ENCODE measurements at places on chromosomes 11 and 22.

GRCh38 chr11:88164806-88165585 is 10.2 kb downstream of the RAB38 start:
- DNase-seq: no peak

GRCh38 chr22:48404801-48405447 is 1422.7 kb downstream of the BRD1 start:
- DNase-seq: no peak

DNA sequence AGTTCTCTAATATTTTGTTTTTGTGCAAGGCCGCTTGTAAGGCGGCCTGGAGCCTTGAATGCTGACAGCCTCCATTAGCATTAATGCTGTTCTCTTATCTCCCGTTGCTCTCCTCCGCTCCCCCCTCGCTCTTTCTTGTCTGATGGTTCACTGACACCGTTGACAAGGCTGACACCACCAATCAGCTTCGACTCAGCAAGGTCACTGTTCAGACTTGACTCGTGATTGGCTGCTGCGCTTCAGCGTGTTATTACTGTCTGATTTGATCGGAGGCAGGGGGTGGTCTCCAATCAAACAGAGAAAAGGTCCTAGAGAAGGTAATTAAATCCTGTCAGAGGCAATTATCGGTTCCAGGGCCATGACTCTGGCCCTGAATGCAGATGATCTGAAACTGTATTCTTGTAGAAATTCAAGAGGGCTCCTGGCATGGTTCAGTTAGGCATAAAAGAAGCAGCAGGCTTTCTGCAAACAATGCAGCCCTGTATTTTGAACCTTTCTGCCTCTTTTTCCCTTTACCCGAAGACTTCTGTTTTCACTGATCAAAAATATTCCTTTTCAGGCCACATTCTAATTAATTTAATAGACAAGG is 49.3 kb upstream of the MPPED2 start:
- DNase-seq: peak; percentile 61

DNA sequence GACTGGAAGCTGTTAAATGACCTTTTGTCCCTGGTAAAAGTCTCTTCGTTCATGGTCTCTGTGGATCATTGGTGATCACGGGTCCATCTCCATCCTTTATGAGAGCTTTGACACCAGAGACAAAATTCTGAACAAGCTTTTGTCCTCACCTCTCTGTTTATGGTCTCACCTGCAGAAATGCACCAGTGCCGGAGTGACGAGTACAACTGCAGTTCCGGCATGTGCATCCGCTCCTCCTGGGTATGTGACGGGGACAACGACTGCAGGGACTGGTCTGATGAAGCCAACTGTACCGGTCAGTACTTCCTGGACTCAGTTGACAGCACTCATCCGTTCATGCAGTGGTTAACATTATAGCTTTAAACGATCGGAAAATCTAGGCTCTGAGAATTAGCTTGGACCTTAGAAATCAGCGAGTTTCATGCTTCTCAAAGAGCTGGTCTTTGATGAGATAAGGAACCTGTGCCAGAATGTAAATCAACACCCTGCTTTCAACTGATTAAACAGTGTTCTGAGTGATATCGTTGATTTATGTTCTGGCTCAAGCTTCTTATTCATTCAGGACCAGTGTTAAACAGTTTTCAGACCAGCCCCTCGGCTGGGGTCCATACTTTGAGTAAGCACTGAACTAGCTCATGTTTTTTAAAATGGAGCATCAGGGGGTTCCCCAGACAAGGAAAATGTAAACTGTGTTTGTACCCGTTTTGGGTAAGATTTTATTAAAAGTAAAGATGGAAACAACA is 124.5 kb upstream of the SORL1-AS1 start:
- no peak for DNase-seq

DNA sequence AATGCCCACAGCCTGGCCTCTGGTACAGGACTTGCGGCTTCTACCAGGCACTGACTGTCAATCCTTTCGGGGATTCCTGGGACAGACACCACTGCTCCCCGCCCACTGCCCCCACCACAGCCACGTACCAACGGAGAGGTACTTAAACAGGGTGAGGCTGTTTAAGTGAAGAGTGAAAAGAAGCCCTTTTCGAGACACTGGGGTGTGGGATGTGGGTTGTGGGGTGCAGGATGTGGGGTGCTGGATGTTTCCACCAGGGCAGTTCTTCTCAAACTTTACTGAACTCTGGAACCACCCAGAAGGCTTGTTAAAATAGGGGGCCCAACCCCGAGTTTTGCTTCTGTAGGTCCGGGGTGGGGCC is 34.2 kb upstream of the PRR5 start:
- no peak for DNase-seq

GRCh38 chr11:75334402-75334891 is 17.0 kb downstream of the ARRB1 start:
- no peak for DNase-seq

GRCh38 chr11:81573367-81573766 is 1160.3 kb downstream of the FAM181B start:
- DNase-seq: no peak

DNA sequence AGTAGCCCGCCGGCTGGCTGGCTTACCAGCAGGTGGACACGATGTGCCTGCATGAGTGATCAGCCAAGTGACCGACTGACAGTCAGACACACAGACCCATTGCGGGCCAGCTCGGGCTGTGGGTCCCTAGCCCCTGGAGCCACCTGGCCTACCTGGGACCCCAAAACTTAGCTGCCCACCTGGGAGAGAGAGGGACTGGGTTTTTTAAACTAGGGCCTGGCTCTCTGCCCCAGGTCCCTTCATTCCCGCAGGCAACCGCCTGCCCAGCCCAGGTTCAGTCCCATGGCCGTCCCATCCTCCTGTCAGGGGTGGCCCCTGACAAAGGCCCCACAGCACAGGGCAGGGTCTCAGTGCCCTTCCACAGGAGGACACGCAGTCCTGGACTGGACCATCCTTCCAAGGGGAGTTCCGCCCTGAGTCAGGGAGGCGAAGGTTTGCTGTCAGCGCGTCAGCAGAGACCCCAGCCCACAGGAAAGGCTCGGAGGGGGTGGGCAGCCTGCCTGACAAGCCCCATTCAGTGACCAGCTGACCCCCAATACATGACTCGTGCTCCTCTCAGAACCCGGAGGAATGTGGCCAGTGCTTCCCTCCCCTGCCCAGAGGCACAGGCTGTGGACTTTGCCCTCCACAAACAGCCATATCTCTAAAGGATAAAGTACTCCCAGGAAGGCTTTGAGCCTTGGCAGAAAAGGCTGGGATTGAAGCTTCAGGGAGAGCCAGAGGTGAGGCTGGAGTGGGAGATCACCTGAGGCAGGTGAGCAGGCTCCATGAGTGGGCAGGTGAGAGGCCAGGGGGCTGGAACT is 8.4 kb downstream of the SLCO2B1 start:
- DNase-seq: no peak

DNA sequence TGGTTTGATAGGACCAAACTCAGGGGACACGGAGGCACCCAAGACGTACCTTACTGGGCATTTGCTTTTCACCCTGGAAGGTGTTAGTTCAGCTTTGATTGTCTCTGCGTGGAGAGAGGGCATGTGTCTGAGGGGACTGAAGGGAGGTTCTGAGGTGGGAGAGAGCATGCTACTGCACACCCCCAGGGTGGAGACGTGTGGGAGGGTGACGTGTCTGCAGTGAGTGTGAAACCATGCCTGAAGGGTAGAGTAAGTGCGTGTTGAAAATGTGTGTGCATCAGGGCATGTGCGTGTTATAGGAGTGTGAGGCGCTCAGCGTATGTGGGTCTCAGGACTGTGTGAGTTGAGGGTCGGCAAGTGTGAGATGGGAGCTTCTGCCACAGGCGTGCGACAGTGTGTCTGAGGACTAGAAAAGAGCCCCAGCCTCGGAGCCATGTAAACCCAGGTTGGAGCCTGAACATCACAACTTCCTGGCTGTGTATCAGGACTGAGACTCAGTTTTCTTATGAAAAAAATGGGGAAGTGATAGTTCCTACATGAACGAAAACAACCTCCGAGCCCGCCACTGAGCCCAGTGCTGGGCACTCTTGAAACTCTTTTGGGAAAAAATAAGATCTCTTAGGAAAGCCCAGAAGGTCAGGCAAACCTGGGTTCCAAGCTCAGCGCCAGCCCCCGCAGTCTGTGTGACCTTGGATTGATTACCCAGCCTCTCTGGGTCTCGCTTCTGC is 11.8 kb upstream of the KCNJ11 start:
- no peak for DNase-seq

GRCh38 chr11:59145534-59145933 is 2.9 kb downstream of the FAM111A start:
- no peak for DNase-seq

GRCh38 chr11:76806131-76806530 is 23.0 kb downstream of the TSKU start:
- no peak for DNase-seq

DNA sequence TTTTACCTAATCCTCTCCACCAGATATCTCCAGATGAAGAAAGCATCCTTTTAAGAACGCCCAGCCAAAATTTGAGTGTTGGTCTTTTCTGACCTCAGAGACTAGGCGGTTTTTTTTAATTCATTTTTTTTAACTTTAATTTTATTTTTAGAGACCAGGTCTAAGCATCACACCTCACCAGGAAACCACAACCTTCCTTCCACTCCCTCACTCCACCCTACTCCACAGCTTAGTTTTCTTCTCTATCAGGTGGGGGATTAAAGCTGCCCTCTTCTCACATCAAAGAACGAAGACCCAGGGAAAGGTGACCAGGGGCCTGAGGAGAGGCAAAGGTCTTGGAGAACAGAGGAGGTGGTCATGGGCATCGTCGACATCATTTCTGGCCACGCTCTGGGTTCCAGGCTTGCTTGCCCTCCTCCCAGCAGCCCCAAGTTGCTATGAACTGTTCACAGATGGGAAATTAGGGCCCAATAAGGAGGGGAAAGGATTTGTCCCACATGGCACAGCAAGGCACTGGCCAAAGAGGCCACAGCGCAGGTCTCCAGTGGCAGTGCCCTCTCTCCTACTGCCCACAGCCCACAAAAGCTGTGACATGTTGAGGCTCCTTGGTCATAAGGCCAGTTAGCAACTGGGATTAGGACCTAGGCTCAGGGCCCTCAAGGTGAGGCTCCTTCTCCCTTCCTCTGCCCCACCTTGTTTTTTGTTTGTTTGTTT is 1.4 kb upstream of the PEX16 start:
- no peak for DNase-seq

GRCh38 chr11:34356130-34356529 is 1.7 kb downstream of the ABTB2 start:
- DNase-seq: no peak

DNA sequence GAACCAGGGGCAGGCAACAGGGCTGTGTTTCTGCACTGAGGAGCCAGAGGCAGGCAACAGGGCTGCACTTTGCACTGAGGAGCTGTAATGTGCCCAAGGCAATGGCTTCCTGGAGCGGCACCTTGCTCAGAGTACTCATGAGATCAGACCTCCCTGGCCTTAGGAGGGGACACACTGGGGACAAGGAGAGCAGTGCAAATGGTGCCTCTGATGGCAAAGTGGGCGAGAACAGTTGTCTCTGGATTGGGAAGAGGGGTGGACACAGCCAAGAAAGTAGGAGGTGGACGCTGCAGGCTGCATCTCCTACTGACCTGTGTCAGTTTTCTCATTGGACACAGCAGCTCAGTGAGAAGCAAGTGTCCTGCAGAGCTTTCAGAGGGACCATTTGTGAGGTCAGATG is 1443.3 kb downstream of the TBC1D22A start:
- DNase-seq: no peak

DNA sequence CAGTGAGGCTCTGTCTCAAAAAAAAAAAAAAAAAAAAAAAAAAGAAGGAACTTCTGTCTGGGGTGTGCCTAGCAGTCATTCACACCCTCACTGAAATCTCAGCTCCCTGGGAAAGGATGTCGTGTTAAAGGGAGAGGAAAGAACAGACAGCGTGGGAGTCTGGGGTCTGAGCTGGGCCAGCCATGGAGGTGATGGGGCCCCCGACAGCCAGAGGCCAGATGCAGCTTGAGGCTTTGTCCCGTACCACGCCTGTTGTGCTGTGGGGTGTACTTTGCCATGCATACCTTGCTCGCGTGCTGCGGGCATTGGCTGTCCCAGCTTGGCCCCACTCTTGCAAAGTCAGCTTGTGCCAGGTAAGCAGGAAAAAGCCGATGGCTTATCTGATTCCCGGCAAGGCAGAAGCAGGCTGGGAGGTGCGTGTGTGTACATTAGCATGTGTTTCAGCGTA is 4.6 kb downstream of the SYT12 start:
- DNase-seq: no peak

DNA sequence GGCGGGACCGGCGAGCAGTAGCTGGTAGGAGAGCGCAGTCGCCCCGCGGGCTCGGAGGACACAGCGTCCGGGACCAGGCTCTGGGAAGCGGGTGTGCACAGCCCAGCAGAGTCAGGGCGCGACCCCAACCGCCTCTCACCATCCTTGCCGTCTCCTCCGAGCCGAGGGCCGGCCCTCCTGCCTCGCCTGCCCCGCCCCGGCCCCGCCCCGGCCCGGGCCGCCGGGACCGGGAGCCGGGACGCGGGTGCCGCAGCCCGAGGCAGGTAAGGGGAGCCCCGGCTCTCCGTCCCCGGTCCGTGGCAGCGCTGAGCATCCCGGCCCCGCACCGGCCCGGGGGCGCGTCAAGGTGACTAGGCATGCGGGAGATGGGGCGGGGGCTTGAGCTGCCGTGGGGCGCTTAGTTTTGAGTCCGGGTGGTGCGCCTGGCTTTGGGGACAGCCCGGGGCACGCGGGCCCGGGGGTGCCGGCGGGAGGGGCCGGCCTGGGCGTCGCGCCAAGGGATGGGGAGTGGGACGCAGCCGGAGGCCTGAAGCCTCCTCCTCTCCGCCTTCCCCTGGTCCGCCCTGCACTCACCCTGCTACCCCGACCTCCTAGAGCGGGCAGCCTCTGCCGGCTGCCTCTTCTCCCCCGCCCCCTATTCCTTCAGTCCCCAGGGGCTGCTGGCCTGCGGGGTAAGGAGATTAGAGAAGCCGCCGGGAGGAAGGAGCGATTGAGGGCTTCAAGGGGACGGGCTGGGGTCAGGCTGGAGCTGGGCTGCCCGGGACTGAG is at the start of gene ABCG4:
ABCG4 (plus strand) TSS at position 35 of the 768 bp plus-strand sequence. CDS start 914 bp downstream, outside the sequence.
- DNase-seq: no peak

- no peak for DNase-seq
Observed at GRCh38 chr11:79397252-79397651, 43.6 kb downstream of the TENM4 start.

GRCh38 chr11:79617561-79617960 is 176.7 kb upstream of the TENM4 start:
- no peak for DNase-seq

DNA sequence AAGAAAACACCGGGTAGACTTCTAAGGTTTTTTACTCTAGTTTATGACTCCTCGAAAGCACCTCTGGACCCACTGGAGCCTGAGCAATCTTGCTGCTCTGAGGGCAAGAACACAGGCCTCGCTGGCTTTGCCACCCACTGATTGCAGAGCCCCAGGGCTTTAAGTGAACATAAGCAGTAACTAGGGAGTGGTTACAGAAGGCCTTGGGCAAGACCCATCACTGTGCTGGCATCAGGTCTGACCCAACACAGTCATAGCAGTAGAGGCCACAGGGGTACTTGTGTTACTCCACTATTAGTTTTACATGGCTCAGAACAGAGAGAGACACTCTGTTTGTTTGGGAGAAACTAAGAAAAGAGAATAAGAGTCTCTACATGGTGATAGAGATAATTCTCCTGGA is 684.5 kb downstream of the FAM181B start:
- DNase-seq: no peak

All from hypothalamus (tissue), 51 donors.